ENCODE measurements at places on chromosomes 6 and 20. TPM values are rescaled to one million over a fixed set of nuclear protein-coding genes. Genes with fewer than 3 reads are reported as not detected.

The HTR1B gene
- total RNA-seq, result 0.55 TPM

The FOXC1 gene
- total RNA-seq, result 5.2 TPM

The PLCG1 gene
- total RNA-seq, result 151 TPM

The DLK2 gene
- 1.8 TPM for total RNA-seq

The CRIP3 gene
- total RNA-seq, result 2.3 TPM

The SUMO4 gene
- total RNA-seq, result 1.2 TPM

The ENPP1 gene
- 8.1 TPM for total RNA-seq

Measured in ovary (tissue), 10 donors.